ENCODE measurements at places on chromosomes 11 and 22.

DNA sequence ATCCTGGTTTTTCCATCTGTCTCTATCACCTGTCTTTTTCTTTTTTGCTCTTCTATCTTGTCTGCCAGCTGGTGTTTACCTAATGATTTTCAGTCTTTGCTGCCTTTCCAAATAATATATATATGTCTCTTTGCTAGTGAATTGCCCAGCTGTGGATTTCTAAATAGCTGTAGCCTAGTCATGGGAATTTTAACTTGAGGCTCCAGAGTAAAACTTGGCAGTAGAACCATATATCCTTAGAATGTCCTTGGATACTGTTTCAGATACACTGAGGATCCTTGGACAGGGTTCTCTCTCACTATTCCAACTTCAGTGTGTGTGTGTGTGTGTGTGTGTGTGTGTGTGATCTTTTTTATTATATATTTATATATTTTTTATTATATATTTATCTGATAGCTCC, 2285.3 kb downstream of the LRRC4C start:
- DNase-seq = no peak

DNA sequence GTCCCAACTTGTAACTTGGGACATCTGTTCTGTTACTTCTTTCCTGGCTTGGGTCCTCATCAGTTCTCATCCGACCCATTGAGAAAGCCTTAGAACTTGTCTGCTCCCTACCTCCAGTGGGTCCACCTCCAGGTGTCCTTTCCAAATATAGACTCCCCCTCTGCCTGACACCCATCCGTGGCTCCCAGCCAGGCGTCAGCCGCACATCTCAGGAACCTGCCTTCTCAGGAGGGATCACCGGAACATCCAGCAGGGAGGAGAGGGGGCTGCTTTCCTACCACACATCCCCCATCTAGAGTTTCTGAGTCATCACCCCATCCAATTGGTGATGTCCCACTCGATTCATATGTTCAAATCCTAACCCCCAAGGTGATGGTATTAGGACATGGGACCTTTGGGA, 36.5 kb downstream of the C11orf91 start:
- no peak for DNase-seq

DNA sequence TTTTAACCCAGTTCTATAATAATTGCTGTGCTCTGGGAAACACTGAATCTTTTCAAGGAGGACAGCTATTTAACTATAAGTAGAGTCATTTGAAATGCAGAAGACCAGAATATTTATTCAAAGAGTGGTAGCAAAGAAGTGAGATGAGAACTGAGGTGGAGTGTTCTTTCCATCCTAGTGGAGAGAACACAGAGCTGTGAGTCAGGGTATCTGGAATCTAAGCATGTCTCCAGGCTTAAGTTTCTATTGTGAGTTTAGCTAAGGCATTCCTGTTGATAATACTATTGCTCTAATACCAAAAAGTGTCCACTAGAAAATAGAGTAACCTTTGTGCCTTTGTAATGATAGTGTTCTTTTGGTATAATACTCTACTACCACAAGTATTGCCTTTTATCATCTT, 32.4 kb downstream of the JAM3 start:
- DNase-seq = no peak

- DNase-seq = no peak
Measured at GRCh38 chr11:134944131-134944530, 532.1 kb upstream of the B3GAT1 start.

DNA sequence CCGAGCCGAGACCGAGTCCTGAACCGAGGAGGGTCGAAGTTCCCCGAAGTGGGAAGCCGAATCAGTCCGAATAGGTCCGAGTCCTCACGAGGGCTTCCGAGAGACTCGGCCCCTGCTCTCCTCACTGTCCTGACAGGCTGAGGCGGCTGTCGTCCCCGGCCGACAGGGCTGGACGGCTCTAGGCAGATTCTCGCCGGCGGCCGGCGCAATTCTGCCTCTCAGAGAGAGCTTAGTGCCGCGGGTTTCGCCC, 191 bp upstream of the DEAF1 start:
- DNase-seq = no peak

- DNase-seq = no peak
Measured at GRCh38 chr22:50015451-50016307, 3.1 kb upstream of the IL17REL start.

- DNase-seq = no peak
Measured at GRCh38 chr11:36012455-36012854, 68.6 kb downstream of the LDLRAD3 start.

DNA sequence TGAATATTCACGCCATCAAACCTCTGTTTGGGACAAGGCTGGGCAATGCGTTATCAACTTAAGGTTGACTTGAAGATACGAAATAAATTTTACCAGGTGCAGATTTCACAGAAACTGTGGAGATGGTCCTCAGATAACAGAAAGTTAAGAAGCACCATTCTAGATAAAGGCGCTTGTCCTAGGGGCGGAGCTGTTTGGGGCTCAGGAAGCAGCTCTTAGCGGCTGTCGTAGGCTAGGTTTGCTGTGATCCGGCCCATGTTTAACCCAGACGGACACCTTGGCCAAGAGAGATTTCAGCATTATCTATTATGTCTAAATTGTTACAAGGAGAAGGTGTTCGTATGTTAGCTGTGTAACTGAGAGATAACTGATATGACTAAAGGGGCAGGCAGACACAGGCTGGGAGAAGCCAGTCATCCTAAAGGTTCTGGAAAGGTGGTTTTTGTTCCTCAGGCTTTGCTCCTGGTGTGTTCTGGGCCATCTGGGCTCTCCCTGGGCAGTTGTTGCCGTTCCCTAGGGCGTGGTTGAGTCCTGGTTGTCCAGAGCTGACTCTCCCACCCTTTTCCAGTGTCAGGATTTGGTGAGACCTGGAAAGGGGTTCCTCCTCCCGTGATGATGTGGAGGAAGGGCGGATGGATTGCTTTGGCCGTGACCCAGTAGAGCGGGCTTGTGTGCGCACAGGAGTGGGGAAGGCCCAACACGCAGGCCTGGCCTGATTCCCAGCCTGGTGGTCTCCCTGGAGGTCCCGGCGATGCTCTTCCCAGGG, 25.8 kb downstream of the TPCN2 start:
- no peak for DNase-seq

- DNase-seq = no peak
Measured at GRCh38 chr11:3215346-3216026, 3.1 kb downstream of the MRGPRG start.

DNA sequence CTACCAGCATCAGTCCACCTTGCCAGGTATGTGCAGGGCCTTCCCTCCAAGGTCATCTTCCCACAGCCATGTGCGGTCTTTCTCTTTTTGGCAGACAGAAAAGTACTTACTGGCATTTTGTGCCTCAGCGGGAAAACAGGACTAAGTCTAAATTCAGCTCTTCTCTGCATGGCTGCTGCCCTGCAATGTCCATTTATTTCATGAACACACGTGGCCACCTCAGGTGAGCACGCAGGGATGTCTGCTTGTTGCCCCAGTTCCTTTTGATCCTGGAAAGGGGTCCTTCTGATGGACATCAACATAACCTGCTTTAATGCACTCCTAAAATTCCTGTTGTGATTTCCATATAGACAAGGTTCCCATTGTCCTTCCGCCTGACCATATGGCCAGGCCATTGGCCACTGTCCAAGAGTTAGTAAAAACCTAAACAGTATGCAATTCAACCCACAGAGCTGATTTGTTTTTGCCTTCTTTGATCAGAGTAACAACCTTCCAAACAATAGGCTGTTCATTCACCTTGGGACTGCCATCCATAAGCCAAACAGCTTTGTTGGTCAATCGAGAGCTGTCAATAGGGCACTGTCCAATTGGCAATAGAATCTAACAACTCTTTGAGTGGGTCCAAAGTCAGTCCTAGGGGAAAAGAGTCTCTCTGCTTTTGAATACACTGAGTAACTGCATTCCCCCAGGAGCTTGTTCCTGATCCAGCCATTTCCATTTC, 5.9 kb downstream of the TREH start:
- DNase-seq = no peak

DNA sequence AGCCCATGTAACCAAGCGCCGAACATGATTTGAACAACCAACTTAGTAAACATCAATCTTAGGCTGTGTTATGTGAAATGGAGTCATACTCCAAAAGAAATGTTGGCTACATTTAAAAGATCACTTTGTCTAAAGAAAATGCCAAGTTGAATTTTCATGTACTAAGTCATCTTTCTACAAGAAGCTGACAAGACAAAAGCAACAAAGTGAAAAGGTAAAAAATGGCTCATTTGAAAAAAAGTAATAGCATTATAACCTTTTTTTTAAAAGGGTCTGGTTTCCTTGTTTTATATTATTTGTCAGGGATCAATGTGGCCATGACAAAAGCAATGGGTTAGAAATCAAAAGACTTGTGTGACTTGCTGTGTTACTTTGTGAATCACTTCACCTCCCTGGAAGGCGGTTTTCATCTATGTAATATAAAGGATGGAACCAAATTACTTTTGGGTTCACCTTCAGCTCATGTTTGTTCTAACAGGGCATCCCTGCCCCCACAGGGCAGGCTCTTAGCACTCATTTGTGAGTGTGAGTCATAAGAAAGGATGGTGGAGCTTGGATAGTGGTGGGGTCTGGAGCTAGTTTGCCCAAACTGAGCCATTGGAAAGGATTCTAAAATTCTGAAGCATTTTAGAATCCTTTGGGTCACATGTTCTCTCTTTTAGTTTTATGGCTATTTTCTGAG, 131.9 kb upstream of the MTMR2 start:
- no peak for DNase-seq

Data from stimulated activated CD8-positive, alpha-beta memory T cell treated with anti-CD3 and anti-CD28 coated beads, Interleukin-4, amount 100 ng/mL, for 1 hour (primary cell).